ENCODE measurements at places on chromosomes 3 and 15. TPM values are rescaled to one million over a fixed set of nuclear protein-coding genes. Genes with fewer than 3 reads are reported as not detected.
A peak's percentile ranks its signal among the peaks of the same experiment; 100 is the strongest.

FSIP1 gene
- total RNA-seq = 0.97 TPM

FBXW12 gene
- not detected for total RNA-seq

FLNB gene
- 87.9 TPM for total RNA-seq

CPN2 gene
- total RNA-seq = not detected

ZNF502 gene
- total RNA-seq = 5.7 TPM

DNA sequence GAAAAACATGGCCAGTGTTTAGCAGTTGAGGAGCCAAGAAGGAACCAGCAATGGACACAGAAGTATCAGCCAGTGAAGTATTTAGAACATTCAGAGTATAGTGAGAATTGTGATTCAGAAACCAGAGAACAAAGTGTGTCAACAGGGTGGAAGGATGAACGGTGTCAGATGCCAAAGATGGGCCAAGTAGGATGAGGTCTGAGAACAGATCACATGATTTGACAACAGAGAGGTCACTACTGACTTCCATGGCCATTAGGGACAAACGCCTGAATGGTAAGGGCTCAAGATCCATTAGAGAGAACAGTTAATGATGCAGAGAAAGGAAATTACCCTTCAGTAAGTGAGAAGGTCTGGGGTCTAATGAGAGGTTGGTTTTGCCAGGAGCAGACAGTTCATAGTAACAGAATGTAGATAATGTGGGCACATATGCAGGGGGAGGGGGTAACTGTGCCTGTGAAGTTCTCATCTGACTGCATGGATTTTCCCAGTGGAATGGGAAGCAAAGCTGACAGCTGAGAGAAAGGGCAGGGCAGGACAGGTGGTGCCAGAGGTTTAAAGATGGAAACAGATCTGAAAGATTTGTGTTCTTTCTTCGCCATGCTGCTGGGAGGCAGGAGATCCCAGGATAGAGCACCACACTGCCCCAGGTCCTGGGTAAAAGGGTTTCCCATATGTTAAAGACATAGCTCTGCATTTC, 4.8 kb upstream of the ACAD9 start:
- DNase-seq = no peak

GRCh38 chr3:161221806-161222600, 892 bp downstream of the NMD3 start:
- DNase-seq = peak; percentile 46

DNA sequence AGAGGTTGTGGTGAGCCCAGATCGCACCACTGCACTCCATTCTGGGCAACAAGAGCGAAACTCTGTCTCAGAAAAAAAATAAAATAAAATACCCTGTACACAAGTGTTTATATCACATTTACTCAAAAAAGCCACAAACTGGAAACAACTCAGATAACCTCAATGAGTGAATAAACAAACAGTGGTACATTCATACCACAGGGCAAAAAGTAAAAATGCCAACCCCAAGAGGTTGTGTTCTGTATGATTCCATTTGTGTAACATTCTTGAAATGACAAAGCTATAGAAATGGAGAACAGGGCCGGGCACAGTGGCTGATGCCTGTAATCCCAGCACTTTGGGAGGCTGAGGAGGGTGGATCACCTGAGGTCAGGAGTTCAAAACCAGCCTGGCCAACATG, 12.9 kb downstream of the EDC3 start:
- no peak for DNase-seq

DNA sequence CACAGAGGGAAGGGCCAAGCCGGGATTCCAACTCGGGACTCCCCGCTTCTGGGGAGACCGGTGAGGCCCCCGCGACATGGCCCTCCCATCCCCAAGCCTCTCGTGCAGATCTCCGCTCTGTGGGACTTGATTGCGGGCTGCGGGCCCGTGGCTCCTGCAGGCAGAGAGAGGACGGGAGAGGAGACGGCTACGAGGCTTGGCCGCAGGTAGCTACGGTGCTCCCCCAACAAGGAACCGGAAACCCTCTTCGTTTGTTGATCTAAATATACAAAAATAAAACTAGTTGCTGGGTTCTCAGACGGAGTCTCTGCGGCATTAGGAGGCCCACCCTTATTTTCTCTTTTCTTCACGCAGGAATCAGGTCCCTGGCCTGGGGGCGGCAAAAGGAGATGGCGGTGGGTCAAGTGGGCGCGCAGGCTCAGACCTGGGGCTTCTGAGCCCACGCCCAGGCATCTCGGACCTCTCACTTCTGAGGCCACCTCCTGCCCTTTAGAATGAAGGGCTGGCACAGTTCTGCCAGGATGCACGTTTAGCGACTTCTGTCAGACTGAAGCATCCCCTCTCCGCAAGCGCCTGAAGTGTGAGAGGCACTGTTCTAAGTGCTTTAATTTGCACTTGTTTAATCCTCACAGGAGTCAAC, 10.9 kb downstream of the GNB5 start:
- no peak for DNase-seq

GRCh38 chr3:88033808-88034207, 25.0 kb downstream of the CGGBP1 start:
- no peak for DNase-seq

- peak; percentile 6 for DNase-seq
These were observed 785 bp upstream of the IFT57 start for GRCh38 chr3:108222853-108223565.

GRCh38 chr3:168029705-168030104, 66.0 kb downstream of the GOLIM4 start:
- no peak for DNase-seq

- no peak for DNase-seq
These were observed 32.1 kb downstream of the DCBLD2 start for GRCh38 chr3:98869391-98869790.

- no peak for DNase-seq
These were observed 4.8 kb upstream of the CCR5 start for GRCh38 chr3:46365737-46366524.
